ENCODE measurements at places on chromosomes 5 and 9. TPM values are rescaled to one million over a fixed set of nuclear protein-coding genes. Genes with fewer than 3 reads are reported as not detected.

The ENTPD8 gene
- not detected for polyA plus RNA-seq

The NTRK2 gene
- 8.1 TPM for polyA plus RNA-seq

The PTGDS gene
- polyA plus RNA-seq, result 135 TPM

The RNF183 gene
- polyA plus RNA-seq, result not detected

The NR4A3 gene
- 3.0 TPM for polyA plus RNA-seq

The BNC2 gene
- polyA plus RNA-seq, result 0.07 TPM

The TEX48 gene
- not detected for polyA plus RNA-seq

The PROB1 gene
- not detected for polyA plus RNA-seq

The FAM221B gene
- polyA plus RNA-seq, result not detected

The FRMPD1 gene
- polyA plus RNA-seq, result 7.7 TPM

The PAIP2 gene
- polyA plus RNA-seq, result 219 TPM

The BOD1 gene
- 23.2 TPM for polyA plus RNA-seq
